ENCODE measurements at places on chromosomes 3 and 15. TPM values are rescaled to one million over a fixed set of nuclear protein-coding genes. Genes with fewer than 3 reads are reported as not detected.

Gene EFHB
- total RNA-seq: 1.1 TPM

Gene LRTM1
- not detected for total RNA-seq

Gene SI
- 6.5 TPM for total RNA-seq

Gene ACTC1
- total RNA-seq: 10.7 TPM

Gene TUSC7
- not detected for total RNA-seq

Gene PARP15
- total RNA-seq: 1.2 TPM

Gene CTXN2
- 0.16 TPM for total RNA-seq

Gene ARF4
- total RNA-seq: 164 TPM

Measured in mucosa of descending colon (tissue), 3 donors.